Amygdala (tissue), 56 donors: ENCODE measurements at places on chromosomes 4 and X.

DNA sequence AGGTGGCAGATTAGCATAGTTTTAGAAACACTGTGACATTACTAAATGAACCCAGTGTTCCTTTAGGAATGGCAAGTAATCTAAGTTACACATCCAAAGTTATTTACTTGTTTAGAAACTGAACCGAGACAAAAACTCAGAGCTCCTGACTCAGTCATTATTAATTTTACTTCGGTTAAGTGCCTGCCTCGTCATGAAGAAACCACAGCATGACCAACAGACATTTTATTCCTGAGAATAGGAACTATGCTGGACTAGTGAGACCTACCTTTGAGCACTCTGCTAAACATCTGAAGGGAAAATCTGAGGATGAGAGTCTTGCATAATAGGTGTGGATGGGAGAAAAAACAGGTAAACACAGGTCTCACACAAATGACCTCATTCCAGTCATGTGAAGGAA lies 2.5 kb downstream of the BEX1 start:
- no peak for DNase-seq

DNA sequence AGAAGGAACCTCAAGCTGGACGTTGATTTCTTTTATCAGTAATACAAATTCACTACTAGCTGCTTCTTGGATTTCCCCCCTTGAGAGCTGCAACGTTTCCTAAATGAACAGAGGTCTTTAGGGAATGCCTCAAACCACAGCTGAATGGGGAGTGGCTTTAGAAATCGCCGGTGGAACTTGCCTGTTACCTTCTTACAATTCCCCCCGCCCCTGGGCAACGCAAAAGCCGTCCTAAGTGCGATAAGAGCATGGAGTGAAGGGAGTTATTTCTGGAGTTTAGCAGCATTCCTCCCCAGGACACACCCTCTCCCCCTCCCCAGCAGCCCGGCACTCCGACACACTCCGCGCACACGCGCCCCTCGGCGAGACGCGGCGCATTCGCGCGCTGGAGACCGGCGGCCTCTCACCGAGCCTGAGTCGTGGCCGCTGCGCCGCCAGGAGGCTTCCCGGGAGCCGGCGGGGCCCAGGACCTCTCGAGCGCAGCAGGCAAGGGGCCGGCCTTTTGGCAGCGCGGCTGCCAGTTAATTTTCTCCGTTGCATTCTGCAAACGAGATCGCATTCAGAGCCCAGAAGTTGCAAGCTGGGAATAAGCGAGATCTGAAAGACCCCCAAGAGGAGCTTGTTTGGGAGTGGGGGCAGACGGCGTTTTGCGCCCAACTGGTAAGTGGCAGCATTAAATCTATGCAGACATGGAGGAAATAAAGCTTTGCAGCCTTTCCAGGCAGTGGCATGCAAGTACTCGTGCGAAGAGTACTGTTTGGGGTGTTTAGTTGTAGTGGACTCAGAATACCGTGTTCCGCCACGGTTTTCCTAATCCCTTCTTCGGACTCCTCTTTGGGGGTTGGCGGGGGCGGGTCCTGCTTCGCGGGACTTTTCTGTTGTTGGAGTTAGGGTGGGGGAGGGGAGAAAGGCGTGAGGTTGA lies 134.7 kb downstream of the PALLD start:
- DNase-seq, result peak; percentile 29

DNA sequence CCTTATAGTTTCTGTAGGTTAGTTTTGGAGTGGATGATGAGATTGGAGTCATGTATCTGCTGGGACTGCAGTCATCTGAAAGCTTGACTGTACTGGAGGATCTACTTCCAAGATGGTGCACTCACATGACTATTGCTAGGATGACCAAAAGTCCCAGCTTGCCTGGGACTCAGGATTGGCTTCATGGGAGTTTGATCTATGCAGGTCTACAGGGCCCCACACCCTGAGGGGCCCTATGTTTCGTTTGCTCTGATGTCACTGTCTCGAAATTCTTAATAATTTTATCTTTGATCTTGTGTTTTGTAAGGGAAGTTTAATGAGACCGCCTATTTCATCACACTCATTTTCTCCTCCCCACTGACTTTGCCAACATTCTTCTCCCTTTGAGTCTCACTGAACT lies at the start of gene SMIM9:
Gene SMIM9 (minus strand): TSS at position 101 of the 400 bp plus-strand sequence. CDS start 3,806 bp downstream, outside the sequence.
- no peak for DNase-seq

- no peak for DNase-seq
These were observed 107.0 kb downstream of the CT47B1 start for GRCh38 chrX:120768681-120769080.

GRCh38 chrX:71053217-71053621 lies 14.9 kb downstream of the SNX12 start:
- DNase-seq, result no peak

DNA sequence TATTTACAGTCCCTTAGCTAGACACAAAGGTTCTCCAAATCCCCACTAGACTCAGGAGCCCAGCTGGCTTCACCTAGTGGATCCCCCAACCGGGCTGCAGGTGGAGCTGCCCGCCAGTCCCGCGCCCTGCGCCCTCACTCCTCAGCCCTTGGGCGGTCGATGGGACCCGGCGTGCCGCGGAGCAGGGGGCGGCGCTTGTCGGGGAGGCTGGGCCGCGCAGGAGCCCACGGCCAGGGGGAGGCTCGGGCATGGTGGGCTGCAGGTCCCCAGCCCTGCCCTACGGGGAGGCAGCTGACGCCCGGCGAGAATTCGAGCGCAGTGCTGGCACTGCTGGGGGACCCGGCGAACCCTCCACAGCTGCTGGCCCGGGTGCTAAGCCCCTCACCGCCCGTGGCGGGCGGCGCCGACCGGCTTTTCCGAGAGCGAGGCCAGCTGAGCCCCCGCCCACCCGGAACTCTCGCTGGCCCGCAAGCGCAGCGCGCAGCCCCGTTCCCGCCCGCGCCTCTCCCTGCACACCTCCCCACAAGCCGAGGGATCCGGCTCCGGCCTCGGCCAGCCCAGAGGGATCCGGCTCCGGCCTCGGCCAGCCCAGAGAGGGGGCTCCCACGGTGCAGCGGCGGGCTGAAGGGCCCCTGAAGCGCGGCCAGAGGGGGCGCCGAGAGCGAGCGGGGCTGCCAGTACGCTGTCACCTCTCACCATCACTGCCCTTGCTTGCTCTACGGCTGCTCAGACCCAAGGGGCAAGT lies 39.4 kb downstream of the WFS1 start:
- no peak for DNase-seq

GRCh38 chrX:133337250-133337649 lies 78.0 kb downstream of the GPC4 start:
- DNase-seq, result no peak

DNA sequence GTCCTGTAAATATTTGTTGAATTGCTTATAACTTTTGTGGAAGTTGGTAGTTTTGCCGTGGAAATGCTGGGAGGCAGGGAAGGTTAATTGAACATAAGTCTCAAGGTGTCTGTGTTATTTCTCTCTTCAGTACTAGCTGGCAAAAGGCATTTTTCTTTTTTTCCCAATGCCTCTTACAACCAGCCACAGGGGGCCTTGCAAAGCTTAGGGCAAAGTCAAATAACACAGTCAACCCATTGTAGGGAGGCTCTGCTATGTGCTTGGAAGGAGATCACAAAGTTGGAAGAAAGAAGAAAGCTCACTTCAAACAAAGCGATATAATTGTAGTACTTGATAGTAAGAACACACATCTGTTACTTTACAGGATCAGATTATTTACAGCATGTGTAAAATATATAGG lies 802.6 kb downstream of the PDHA2 start:
- DNase-seq, result no peak
